Stimulated activated CD4-positive, alpha-beta T cell treated with anti-CD3 and anti-CD28 coated beads, Interleukin-1b, Interleukin-23, amount 100 ng/mL, for 1 hour (primary cell): ENCODE measurements at places on chromosomes 16 and 17.

GRCh38 chr16:55471448-55472097, 7.4 kb upstream of the MMP2 start:
- DNase-seq = no peak

DNA sequence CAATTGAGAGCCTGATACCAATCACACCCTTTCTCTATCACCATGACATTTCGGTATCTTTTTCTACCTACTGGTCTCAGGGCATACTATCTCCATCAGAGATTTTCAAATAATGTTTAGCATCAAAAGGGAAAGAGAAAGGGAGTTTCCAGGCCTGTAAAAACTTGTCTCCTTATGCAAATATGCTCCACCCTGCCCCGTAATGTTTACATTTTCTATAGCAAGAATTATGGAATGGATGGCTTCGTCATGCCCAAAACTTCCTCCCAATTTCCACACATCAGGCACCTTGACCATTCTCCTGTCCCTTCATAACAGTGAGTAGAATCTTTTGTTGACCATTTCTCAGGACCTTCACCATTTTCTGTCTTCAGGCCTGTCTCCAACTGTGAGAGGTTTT, 30.9 kb upstream of the HLF start:
- no peak for DNase-seq

- DNase-seq = no peak
These were observed 7.3 kb downstream of the FASN start for GRCh38 chr17:82090549-82091263.

- no peak for DNase-seq
These were observed 38.6 kb upstream of the TENT4B start for GRCh38 chr16:50114357-50115129.

GRCh38 chr16:19980632-19981265, 92.9 kb downstream of the GPR139 start:
- no peak for DNase-seq

GRCh38 chr16:58031016-58031800, 5.7 kb downstream of the MMP15 start:
- DNase-seq = no peak

GRCh38 chr16:82756283-82756599, 129.5 kb downstream of the CDH13 start:
- DNase-seq = no peak
